Retina (tissue), 1 donor: ENCODE measurements at places on chromosomes 11 and 22.

DNA sequence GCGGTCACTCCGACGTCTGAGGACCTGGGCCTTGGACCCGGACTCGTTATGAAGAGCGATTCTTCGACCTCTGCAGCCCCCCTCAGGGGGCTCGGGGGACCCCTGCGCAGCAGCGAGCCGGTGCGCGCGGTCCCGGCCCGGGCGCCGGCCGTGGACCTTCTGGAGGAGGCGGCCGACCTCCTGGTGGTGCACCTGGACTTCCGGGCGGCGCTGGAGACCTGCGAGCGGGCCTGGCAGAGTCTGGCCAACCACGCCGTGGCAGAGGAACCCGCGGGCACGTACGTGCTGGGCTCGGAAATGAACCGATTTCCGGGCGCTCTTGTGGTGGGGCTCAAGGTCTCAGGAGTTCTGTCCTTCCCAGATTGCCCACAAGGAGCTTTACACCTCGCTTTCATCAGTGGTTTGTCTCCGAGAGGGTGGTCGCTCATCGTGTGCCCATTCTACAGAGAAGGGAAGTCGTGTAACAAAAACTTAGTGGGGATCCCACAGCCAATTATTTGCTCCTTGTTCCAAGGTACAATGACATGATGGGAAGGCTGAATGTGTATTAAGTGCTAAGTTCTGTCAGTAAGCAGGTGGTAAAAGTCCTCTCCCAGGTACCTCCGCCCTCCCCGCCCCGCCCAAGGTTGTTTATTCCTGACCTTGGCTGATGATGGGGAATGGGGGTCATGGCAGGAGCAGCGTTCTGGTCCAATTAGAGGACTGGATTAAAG, 695 bp downstream of the PEX26 start:
- DNase-seq, result no peak

GRCh38 chr22:16603448-16603768, 10.8 kb upstream of the CCT8L2 start:
- DNase-seq, result peak; percentile 16

GRCh38 chr11:94948070-94948617, 25.2 kb downstream of the CWC15 start:
- no peak for DNase-seq

GRCh38 chr22:48957987-48958321, 869.7 kb downstream of the BRD1 start:
- DNase-seq, result no peak

GRCh38 chr11:47160753-47161133, 15.9 kb downstream of the ARFGAP2 start:
- no peak for DNase-seq

- no peak for DNase-seq
Measured at GRCh38 chr22:26182723-26183122, 13.5 kb downstream of the SEZ6L start.

DNA sequence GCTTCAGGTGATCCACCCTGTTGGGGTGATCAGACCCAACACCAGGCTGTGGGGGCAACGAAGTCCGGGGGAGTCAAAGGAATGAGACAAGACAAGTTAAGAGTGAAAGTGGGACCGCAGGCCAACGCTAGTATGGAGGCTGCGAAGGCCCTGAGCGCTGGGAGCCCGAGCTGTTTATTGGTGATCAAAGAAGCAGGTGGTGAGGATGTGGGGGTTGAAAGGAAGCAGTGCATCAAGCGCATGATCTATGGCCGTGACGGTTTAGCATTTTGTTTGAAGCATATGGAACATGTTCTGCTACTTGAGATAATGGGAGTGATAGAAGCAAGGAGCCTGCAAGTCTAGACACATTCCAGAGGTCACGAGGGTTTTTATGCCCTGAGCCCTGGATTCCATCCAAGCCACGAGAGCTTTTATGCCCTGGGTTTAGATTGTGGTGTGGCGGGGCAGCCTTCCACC, 49.5 kb downstream of the MCHR1 start:
- no peak for DNase-seq

DNA sequence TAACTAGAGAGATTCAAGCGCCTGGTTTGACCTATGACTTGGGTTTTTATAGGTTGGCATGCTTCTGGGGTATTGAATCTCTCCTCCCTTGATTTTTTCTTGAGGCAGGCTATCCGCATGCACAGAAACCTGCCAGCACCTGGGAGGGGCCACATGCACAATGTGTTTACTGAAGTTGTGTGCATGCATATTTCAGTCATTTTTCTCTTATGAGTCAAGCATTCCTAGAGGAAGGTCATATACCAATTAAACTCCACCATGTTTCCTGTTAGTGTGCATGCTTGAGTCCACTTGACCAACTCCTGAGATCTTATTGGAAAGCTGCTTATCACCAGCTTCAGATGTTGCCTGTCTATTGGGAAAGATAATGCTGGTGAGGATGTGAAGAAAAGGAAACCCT, 1718.4 kb downstream of the LRRC4C start:
- no peak for DNase-seq

GRCh38 chr11:115780646-115781362, 276.6 kb upstream of the CADM1 start:
- no peak for DNase-seq

- DNase-seq, result no peak
Measured at GRCh38 chr11:3879967-3880542, 24.6 kb downstream of the STIM1 start.

DNA sequence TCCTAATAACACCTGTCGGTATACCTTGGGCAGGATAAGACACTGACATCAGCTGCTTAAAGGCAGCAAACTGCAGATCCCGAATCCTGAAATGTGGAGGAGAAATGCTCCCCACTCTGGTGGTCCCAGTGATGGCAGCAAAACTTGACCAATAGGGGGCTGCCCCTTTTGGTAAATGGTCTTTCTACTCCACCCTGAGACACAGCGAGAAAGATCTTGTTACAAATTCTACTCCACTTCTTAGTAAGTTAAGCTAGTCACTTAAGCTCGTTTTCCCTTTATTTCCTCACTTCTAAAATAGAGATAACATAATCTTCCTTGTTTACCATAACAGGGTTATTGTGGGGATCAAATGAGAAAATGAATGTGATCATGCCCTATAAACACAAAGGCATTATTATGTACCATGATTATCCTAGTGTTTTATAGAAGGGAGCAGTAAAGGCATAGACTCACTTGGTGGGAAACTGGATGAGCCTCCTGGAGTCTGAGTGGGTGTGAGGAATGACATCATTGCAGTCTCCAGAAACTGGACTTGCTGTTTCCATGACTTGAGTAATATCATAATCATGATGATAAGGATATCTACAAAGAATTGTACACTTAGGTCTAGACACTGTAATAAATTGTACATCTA, 50.9 kb downstream of the ENDOD1 start:
- no peak for DNase-seq
